Thyroid gland (tissue), 4 donors: ENCODE measurements at places on chromosomes 12 and 14. TPM values are rescaled to one million over a fixed set of nuclear protein-coding genes. Genes with fewer than 3 reads are reported as not detected.
A peak's percentile ranks its signal among the peaks of the same experiment; 100 is the strongest.

- no peaks in the 10 kb centered on the region for H3K36me3 ChIP-seq
- no peak overlapping the region for H3K27ac ChIP-seq
- no peak for DNase-seq
- no peaks in the 10 kb centered on the region for H3K27me3 ChIP-seq
- H3K4me1 ChIP-seq, result no peaks in the 10 kb centered on the region
- no peak overlapping the region for H3K4me3 ChIP-seq
Measured at GRCh38 chr14:62994096-62994495, 51.2 kb downstream of the KCNH5 start.

GRCh38 chr14:29805415-29806123 is 122.1 kb downstream of the PRKD1 start:
- no peak overlapping the region for H3K4me3 ChIP-seq
- H3K36me3 ChIP-seq, result no peaks in the 10 kb centered on the region
- no peaks in the 10 kb centered on the region for H3K27me3 ChIP-seq
- no peaks in the 10 kb centered on the region for H3K4me1 ChIP-seq
- DNase-seq, result peak; percentile 71
- H3K27ac ChIP-seq, result no peak overlapping the region

DNA sequence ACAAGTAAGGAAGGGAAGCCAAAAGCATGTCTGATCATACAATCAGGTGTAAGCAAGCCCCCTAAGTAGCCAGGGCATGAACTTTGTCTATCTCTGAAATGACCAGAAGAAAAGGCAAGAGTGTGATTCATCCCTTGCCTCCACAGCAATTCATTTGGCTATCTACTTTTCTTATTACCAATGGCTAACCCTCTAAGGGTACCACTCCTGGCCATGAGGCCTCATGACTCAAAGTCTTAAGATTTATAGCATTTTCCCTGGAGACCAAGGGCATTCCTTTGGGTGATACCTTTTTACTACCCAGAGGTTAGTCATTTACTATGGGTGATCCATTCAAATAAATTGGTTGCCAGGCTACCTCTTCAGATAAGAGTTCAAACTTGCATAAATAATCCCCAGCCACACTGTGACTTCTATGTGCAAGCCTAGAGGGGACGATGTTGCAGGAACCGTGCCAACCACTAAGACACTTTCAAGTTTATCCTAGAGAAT is 1.5 kb upstream of the LGALS3 start:
- DNase-seq, result no peak
- no peak overlapping the region for H3K4me3 ChIP-seq
- peaks cover 23% of the 10 kb centered on the region for H3K4me1 ChIP-seq
- H3K27ac ChIP-seq, result no peak overlapping the region
- H3K27me3 ChIP-seq, result no peaks in the 10 kb centered on the region

DNA sequence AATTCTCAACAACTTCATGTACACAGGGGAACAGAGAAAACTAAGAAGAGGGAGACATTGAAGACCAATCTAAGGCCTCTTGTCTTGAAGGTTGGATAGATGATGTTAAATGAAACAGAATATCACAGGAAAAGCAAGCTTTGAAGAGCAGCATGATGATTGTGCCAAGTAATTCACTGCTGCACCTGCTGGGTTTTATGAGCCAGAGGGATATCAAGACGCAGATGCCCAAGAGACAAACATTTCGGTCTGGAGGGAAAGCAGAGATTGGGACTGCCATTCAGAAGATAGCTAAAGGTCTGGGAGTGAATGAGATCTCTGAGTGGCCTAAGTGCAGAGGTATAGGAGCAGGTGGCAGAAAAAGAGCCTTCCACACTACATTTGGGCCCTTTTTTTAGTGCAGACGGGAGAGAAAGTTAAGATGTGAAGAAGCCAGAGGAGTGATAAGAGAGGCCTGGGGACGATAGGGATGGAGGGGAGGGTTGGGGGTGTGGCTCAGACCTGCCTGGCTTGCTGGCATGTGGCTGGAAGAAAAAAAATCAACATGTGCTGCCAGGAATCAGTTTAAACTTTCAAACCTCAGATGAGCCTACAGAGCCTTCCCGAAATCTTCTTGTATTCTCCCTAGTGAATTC is 200.6 kb downstream of the AEBP2 start:
- no peak overlapping the region for H3K4me3 ChIP-seq
- H3K27me3 ChIP-seq, result no peaks in the 10 kb centered on the region
- no peak for DNase-seq
- H3K36me3 ChIP-seq, result no peaks in the 10 kb centered on the region
- no peak overlapping the region for H3K27ac ChIP-seq

GRCh38 chr12:95100264-95101190 is 27.1 kb upstream of the NR2C1 start:
- DNase-seq, result no peak
- no peak overlapping the region for H3K27ac ChIP-seq
- H3K4me3 ChIP-seq, result no peak overlapping the region
- peaks cover 3% of the 10 kb centered on the region for H3K36me3 ChIP-seq

DNA sequence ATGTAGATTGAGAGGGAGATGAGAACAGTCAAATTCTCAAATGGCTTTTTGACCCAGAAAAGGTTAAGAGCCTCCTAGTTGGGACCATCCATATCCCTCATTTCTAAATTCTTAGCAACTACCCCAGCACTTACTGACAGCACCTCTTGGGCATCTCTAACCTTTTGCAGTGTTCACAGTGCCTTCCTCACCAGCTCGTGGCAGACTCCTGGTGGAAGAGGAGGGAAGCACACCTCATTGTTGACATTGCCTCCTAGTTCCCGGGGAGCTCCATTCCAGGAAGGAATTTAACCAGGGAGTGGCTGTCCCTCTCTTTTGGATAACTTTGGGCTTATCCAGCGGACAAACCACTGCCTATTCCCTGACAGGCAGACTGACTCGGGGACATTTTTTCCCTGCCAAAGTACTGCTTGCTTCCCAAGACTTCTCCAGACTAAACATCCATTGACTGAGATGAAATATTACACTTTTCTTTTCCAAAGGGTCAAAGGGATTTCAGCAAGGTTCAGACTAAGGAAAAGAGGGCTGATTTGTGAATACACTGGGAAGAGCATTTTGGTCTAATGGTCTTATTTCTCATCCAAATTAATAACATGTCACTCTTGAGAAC is 9.0 kb upstream of the OR6J1 start:
- no peaks in the 10 kb centered on the region for H3K36me3 ChIP-seq
- no peak overlapping the region for H3K27ac ChIP-seq
- peak; percentile 79 for DNase-seq
- H3K4me3 ChIP-seq, result no peak overlapping the region
- H3K27me3 ChIP-seq, result no peaks in the 10 kb centered on the region
- H3K4me1 ChIP-seq, result no peaks in the 10 kb centered on the region

DNA sequence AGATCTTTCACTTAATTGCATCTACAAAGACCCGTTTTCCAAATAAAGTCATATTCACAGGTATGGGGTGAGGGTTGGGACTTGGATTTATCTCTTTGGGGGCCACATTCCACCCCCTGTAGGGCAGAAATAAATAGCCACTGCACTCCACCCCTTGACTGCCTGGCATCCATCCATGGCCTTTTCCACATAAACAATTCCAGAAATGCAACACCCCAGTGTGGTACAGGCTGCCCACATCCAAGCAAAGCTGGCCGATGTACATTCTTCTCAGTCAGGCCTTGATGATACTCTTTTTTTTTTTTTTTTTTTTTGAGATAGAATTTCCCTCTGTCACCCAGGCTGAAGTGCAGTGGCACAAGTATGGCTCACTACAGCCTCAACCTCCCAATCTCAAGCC is 12.9 kb downstream of the DGLUCY start:
- no peak overlapping the region for H3K4me3 ChIP-seq
- no peaks in the 10 kb centered on the region for H3K27me3 ChIP-seq
- no peak for DNase-seq
- no peaks in the 10 kb centered on the region for H3K36me3 ChIP-seq
- peaks cover 15% of the 10 kb centered on the region for H3K4me1 ChIP-seq

The SCNN1A gene
- 449 TPM for total RNA-seq

The TAS2R7 gene
- not detected for total RNA-seq

The YBX3 gene
- 351 TPM for total RNA-seq

The NPFF gene
- total RNA-seq, result not detected

The CMA1 gene
- total RNA-seq, result not detected

The LUM gene
- total RNA-seq, result 36.7 TPM
